Stimulated activated CD4-positive, alpha-beta T cell treated with anti-CD3 and anti-CD28 coated beads, Interleukin-15, amount 100 ng/mL, for 48 hours (primary cell): ENCODE measurements at places on chromosomes 4 and X.

DNA sequence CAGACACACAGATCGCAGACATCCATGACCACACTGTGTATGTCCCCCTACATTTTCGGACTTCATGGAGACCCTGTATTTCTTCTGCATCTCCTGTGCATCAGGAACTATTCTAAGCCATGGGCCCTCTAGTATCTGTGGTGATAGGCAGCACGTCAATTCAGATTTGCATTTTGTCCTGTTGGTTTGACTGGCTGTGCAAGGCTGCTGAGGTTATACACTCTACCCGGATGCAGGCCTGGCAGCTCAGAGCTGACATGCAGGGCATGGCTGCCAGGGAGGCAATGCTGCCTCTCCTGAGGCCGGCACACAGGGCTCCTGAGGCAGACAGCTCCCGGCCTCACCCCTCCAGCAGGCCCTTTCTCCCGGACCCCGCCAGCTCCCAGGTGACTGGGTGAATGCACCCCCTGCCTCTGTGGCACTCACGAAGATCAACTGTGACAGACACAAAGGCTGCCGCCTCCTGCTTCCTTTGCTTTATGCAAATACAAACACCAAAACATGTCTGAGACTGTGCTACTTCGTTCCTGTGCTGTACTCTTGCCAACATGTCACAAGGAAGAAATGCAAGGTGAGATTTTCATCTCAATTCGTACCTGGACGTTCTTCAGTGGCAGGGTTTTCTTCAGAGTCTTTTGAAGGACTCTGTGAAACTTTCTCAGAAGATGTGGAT, 51.0 kb downstream of the NSG1 start:
- no peak for DNase-seq

GRCh38 chr4:53174823-53175222, 191.0 kb downstream of the SCFD2 start:
- no peak for DNase-seq

GRCh38 chrX:1336331-1336943, at the start of gene IL3RA:
TSS of gene IL3RA (plus strand) at chrX:1336785. CDS start at chrX:1341766, 4,981 bp downstream.
- no peak for DNase-seq

DNA sequence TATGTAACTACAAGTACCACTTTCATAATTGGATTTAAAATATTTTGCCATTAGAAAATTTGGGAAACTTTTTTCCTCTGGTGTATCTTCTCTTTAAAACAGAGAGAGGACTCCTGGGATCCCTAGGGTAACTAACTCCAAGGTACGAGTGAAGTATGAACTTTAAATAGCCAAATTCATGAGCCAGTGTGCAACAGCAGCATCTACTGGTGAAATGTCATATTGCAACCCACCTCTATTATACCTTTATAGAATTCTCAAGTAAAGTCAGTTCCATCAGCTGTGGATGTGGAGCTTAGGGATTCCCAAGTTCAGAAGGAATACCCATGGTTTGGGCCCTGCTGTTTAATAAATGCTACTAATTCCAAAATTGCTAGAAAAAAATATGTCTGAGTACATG, 282.7 kb upstream of the TAPT1 start:
- no peak for DNase-seq

GRCh38 chr4:3280466-3280865, 12.4 kb upstream of the RGS12 start:
- no peak for DNase-seq

DNA sequence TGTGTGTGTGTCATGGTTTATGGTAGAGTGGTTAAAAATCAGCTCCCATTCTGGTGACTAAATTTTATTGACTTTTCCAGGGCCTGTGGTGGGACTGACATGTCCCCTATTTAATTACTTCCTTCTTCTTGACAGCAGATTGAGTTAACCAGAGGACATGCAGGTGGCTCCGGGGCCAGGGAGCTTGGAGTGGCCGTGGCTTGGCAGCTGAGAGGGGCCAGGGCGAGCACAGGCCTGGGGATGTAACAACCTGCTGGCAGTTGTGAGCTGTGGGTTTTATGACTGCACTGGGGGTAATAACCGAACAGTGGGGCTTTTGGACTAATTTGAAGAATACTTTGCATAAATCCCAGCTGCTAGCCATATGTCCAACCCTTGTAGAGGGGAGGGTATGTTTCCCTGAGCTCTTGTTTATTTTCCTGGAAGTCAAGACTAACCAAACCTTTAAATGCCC, 186.0 kb downstream of the MID1IP1 start:
- no peak for DNase-seq

DNA sequence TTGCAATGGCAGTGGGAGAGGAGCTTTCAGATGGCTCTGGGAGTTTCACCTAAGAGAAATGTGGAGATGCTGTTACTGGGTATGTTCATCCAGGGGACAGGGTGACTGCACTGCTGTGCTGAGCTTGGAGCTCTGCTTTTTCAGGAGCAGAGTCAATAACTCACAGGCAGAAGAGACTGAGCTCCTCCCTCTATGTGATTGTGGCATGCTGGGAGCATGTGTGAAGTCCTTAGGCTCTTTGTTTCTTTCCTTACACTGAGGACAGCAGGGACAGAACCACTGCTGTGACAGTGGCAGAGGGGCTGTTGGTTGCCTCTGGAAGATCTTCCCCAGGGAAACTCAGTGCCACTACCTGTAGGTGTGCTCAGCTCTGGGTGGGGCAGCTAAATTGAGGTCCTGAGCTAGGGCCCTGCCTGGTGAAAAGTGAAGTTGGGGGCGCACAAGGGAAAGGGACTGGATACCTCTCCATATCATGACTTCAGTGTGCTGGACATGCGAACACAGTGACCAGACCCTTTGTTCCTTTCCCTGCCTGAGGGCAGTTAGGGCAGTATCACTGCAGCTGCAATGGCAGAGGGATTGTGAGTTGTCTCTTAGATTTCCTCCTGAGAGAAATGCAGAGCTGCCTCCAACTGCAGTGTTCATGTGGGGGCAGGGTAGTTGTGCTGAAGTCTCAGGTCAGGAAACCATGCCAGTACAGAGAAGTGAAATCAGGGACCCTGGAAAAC, 156.7 kb downstream of the TENT5D start:
- no peak for DNase-seq

- DNase-seq: no peak
Observed at GRCh38 chr4:88242144-88242543, 42.2 kb downstream of the PPM1K start.

- no peak for DNase-seq
Observed at GRCh38 chrX:30935985-30936384, 46.9 kb upstream of the TAB3 start.

DNA sequence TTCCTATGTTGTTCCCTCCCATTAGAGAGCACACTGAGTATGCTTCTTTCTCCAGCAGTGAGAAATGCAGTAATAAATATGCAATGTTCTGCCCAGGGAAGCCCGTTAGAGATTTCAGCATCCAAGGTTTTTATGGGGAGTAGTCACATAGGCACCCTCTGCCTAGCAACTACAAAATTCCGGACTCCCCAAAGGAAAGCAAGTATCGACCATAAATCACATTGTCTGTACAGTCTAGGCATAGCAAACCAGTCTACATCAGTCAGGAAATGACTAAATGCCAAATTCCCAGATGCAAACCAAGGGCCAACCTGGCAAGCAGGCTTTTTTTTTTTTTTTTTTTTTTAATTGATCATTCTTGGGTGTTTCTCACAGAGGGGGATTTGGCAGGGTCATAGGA, 34.8 kb downstream of the GPR101 start:
- no peak for DNase-seq

GRCh38 chr4:100849319-100849718, 331.5 kb upstream of the EMCN start:
- DNase-seq: no peak

DNA sequence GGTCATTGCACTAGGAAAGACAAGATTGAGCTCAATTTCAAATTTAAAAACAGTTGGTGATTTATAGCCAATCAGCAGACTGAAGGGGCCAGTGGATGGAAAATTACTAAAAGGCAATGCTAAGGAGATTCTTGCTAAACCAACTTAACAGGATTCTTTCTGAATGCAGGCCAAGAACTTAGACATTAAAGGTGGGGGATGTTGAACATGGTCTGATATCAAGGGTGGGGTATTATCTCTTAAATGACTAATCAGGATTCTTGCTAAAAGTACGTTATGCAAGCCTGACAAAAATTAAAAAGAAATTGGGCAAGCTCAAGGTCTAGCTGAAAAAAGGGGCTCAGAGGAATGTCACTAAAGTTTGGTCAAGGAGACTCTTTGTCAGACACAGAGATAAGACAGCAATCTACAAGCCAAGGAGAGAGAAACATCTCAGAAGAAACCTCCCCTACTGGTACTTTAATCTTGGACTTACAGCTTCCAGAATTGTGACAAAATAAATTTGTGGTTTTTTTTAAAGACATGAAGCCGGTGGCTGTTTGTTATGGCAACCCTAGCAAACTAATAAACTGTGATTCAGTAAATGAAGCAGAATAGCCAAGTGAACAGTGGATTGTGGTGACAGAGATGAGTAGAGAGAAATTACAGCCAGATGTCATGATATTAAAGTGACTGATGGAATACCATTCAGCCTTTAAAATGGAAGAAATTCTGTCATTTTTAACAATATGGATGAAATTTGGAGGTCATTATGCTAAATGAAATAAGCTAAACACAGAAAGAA, 120.3 kb upstream of the KLHL4 start:
- no peak for DNase-seq

- DNase-seq: no peak
Observed at GRCh38 chrX:29071525-29072320, 484.5 kb downstream of the IL1RAPL1 start.

- DNase-seq: no peak
Observed at GRCh38 chrX:154459832-154460231, 1.8 kb downstream of the PLXNA3 start.

GRCh38 chrX:116246261-116246660, 75.7 kb downstream of the AGTR2 start:
- DNase-seq: no peak

DNA sequence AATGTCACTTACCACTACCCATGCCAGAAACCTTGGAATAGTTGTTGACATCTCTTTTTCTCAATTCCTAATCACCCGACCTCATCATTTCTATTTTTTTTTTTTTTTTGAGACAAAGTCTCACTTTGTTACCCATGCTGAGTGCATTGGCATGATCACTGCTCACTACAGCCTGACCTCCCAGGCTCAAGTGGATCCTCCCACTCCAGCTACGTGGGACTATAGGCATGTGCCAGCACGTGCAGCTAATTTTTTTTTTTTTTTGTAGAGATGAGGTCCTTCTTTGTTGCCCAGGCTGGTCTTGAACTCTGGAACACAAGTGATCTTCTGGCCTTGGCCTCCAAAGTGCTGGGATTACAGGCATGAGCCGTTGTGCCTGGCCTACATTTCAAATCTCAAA, 12.0 kb downstream of the KDM6A start:
- DNase-seq: no peak

GRCh38 chrX:154718616-154719015, 32.3 kb downstream of the GAB3 start:
- no peak for DNase-seq

DNA sequence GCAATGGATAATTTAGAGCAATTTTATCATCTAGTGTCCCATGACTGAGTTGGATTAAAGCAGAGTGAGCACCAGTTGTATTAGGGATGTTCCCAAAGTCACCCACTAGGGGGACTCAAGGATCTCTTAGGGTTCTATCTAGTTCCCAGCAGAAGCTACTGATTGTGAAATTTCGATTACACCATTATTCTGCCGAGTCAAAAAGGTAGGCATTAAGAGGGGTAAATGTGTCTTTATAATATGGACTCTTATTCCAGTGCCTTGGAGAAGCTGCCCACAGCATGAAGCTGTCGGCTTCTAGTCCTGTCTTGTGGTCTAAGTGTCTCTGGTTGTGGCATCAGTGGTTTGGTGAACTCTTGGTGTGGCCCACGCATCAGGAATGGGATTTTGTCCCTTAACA, 53.3 kb downstream of the RGS12 start:
- DNase-seq: no peak

GRCh38 chrX:108064001-108064400, 19.1 kb downstream of the VSIG1 start:
- DNase-seq: no peak

- DNase-seq: no peak
Observed at GRCh38 chrX:79130857-79131256, 13.6 kb upstream of the GPR174 start.

- peak; percentile 15 for DNase-seq
Observed at GRCh38 chrX:71871367-71871766, 39.3 kb upstream of the NHSL2 start.

- no peak for DNase-seq
Observed at GRCh38 chrX:69303231-69303630, 138.0 kb upstream of the PJA1 start.

- DNase-seq: no peak
Observed at GRCh38 chr4:8552024-8552423, 28.2 kb upstream of the GPR78 start.

DNA sequence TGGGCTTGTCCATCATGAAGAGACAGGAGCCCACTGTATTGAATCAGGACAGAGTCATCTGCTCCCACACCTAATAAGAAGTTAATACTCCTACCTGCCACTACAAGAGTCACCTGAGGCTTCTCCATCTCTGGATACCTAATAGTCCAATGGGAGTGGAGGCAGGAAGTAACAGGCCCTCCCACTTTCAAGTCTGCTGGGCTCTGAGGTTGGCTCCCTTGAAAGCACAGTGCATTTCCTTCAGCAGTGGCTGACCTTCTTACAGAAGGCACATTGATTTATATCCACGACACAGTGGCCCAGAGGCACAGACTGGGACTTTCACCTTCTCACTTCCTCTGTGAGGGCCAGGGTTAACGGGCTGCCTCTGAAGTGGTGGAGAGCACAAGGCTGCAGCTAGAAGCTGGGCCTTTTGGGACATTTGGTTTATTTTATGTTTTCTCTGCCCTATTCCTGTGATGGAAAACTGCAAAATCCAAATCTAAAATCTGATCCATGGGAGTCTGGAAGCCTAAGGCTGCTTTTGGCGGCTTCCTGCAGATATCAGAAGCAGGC, 38.1 kb downstream of the FRG2 start:
- DNase-seq: no peak

GRCh38 chr4:51895158-51895557, 52.2 kb downstream of the DCUN1D4 start:
- DNase-seq: no peak

DNA sequence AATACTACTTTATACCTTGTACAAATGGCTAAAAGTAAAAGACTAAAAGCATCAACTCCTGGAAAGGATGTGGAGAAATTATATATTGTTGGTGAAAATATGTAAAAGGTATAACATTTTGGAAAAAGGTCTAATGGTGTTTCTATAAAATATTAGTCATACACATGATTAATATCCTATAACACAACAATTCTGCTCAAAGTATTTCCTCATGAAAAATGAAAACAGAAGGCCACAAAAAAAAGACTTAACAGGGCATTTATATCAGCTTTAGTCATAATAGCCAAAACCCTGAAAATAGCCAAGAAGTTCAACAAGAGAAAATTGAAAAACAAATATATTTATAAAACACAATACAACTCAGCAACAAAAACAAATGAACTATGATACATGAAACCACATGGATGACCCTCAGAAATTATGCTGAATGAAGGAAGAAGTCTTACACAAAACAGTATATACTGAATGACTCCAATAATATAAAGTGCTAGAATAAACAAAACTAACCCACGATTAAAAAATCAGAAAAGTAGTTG, 38.8 kb downstream of the TBCK start:
- DNase-seq: no peak

DNA sequence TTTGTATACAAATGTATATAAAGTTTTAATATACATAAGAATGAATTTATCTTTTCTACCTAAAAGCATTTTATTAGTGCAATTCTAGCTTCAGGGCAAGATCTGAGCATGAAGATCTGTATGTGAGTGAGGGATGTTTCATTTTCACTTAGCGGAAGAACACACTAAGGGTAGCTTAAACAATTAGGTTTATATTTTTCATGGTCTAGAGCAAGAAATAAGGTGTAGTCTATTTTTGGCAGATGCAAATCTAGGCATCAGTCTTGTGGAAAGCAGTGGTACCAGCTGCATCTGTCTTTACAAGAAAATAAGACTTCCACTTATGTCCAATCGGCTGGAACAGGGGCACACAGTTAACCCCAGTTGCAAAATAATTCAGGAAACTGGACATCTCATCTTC, 433.3 kb downstream of the ADAM29 start:
- no peak for DNase-seq
